ENCODE measurements at places on chromosomes 7 and 10. TPM values are rescaled to one million over a fixed set of nuclear protein-coding genes. Genes with fewer than 3 reads are reported as not detected.

DNA sequence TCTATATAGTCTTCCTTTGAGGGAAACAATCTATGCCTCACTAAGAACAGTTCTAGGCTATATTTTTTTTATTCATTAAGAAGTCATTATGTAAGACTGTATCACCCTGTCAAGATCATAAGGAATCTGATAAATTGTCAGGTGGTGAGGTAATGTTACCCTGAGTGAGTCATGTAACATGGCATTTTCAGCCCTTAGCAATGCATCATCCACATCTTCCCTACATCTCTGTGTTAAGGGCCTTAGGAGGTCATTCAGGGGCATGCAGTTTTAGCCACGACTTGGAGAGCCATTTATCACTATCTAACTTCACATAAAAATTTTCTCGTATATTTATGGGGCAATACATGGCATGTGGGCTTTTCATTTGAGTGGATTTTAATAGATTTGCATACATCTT is 924.5 kb upstream of the MBL2 start:
- no peak for DNase-seq

GRCh38 chr7:131109011-131109758 is 218.5 kb upstream of the MKLN1 start:
- DNase-seq, result no peak

SGCE gene
- 19.0 TPM for total RNA-seq

SEMA4G gene
- total RNA-seq, result 0.89 TPM

- no peak for DNase-seq
Measured at GRCh38 chr7:17526621-17527020, 228.2 kb downstream of the AHR start.

DNA sequence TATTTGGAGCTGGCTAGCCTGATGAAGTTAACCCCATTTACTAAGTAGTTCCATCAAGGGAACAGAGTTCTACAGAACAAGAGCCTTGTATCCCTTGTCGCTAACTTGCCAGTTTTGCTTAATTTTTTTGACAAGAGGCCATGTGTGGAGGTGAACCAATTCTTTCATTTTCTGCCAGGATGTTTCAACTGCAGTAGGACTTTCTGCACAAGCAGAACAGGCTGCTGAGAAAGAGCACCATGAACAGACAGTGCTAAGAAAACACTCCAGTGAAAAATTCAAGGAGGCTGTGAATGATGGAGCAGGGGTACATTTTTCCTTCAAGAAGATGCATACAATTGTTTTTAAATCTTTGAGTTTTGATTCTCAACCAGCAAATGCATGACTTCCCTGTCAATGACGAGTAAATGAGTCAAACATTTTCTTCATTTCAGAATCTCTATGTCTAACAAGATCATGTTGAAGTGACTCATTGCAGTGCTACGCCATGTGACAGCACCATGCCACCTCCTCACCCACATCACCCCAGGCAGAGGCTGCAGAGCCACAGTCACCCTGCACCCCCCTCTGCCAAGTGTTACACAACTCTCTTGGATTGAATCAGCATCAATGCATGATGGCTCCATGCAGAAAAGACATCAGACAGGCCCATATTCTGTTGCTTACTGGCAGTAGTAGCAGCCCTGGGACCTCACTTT is 193.1 kb downstream of the COBL start:
- no peak for DNase-seq

GRCh38 chr7:91345449-91345848 is 81.2 kb downstream of the FZD1 start:
- no peak for DNase-seq

GRK5 gene
- total RNA-seq, result 20.6 TPM

HSPA12A gene
- total RNA-seq, result 9.7 TPM

DNA sequence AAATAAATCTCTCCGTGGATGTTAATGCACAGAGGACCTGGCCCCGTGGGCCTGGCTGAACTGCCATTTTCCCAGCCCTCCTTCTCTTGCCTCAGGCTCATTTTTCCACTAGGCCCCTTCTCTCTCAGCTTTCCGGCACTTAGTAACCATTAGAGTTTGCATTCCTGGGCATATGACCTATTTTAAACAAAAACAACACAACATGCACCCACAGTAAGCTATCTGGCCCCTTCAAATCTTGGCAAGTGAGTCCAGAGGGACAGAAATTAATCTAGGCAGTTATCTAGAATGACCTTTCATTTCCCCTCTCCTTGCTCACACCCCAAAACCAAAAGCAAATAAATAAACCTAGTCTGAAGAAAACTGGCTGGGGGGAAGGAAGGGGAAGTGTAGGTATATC is 11.7 kb downstream of the FBXW4 start:
- no peak for DNase-seq

EFCAB10 gene
- total RNA-seq, result not detected

GRCh38 chr10:64385355-64385754 is 864.2 kb downstream of the REEP3 start:
- no peak for DNase-seq

- no peak for DNase-seq
Measured at GRCh38 chr7:27767374-27767773, 27.4 kb downstream of the TAX1BP1 start.

CCDC146 gene
- total RNA-seq, result 6.8 TPM

SH2D4B gene
- not detected for total RNA-seq

GRCh38 chr7:99098286-99098823 is 45.6 kb downstream of the SMURF1 start:
- DNase-seq, result no peak

HABP2 gene
- not detected for total RNA-seq

- no peak for DNase-seq
Measured at GRCh38 chr7:467393-467828, 52.2 kb downstream of the PDGFA start.

TAS2R3 gene
- total RNA-seq, result 0.41 TPM

LRRD1 gene
- not detected for total RNA-seq

NKX1-2 gene
- total RNA-seq, result not detected
